ENCODE measurements at places on chromosomes 7 and 10.

DNA sequence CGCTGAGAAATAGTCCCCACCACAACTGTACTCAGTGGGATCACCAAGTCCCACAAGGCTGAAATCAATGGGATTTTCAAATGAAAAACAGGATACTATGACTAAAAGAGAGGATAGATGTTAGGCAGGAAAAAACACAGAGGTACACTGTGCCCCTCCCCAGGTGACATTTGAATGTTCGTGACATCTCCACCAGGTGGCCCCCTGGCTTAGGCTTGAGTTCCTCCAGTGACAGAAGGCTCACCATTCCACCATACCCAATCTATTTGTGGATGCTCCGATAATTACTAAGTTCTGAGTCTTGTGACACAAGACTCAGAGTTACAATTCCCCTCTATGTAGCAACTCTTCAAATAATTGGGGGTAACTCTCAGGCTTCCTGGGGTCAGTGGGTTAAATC, 77.5 kb upstream of the KCNMA1 start:
- DNase-seq, result no peak

- peak; percentile 10 for DNase-seq
Measured at GRCh38 chr10:119360181-119360921, 153.0 kb downstream of the GRK5 start.

- DNase-seq, result no peak
Measured at GRCh38 chr10:92156874-92157773, 133.8 kb downstream of the CPEB3 start.

DNA sequence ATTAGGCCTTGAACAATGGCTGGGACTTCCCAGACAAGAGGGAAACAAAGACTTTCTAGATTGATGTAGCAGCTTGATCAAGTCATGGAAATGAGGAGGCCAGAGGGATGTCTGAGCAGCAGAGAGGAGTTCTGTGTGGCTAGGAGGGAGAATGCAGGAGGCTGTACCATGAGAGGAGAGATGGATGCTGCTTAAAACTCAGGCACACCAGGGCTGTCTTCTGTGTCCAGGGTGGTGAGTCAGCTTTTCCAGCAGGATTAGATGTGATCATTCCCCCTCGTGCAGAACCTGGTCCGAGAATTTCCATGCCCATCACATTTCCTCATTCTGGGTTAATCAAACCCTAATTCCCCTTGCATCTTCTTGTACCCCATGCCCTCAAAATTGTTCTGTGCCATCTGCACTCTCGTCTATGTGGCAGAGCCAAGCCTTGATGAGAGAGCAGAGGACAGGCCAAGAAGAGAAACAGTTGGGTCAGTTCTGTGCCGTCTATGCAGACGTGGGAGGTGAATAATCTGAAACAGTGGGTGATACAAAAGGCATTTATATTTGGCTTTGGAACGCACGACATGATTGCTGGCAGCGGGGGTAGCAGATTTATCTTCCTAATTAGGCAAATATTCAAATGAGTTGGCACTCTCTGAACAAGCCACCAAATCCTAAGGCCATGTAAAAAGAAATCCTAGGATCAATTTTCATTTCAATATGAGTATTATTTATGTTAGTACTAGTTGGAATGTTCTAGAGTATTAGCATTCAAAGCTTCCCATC, 160.7 kb downstream of the TMEM178B start:
- DNase-seq, result no peak

DNA sequence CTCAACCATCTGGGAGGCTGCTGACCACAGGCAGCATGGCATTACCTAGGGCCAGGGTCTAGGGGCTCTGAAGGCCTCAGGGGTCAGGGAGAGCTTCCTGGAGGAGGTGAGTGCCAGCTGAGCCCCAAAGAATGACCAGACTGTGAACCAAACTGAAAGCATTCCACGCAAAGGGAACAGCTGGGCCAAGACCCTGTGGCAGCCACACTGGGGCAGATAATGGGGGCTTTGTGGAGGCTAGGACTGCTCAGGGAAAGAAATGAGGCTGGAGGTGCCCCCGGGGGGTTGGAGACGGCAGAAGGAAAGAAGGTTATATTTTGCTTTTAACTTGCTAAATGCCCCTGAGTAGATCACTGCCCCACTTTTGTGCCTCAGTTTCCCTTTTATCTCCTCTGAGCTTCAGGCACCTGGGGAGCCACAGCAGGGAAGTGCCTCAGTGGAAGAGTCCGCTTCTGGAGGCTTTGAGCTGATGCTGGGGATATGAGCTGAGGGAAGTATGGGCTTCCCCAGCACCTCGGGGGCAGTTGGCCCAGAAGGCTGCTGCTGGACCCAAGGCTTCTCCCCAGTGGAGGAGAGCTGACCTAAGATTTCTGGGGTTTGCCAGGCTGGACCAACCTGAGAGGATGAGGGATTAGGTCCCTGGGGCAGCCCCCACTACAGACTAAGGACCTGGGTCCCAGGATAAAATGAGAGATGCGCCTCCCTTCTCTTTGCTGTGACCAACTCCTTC, 57.8 kb downstream of the ZMIZ1 start:
- no peak for DNase-seq

DNA sequence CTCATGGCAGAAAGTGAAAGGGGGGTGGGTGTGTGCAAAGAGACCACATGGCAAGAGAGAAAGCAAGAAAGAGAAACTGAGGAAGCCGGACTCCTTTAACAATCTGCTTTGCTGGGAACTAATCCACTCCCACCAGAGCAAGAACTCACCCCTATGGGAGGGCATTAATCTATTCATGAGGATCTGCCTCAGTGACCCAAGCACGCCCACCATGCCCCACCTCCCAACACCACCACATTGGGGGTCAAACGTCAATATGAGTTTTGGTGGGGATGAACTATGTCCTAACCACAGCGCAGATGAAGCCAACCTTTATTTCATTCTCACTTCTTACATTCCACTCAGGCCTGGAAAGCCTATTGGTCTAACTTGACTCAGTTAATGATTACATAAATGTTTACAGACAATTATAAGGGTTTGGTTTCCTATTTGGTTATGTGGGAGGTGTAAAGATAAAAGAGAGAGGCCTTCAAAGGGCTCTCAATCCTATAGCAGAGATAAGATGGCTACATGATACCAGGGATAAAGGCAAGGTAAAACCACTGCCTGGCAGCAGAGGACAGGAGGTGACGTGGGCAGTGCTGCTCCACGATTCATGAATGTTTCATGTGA, 601.8 kb downstream of the PARD3 start:
- DNase-seq, result no peak

GRCh38 chr10:5888843-5889623, 660 bp downstream of the ANKRD16 start:
- DNase-seq, result no peak

DNA sequence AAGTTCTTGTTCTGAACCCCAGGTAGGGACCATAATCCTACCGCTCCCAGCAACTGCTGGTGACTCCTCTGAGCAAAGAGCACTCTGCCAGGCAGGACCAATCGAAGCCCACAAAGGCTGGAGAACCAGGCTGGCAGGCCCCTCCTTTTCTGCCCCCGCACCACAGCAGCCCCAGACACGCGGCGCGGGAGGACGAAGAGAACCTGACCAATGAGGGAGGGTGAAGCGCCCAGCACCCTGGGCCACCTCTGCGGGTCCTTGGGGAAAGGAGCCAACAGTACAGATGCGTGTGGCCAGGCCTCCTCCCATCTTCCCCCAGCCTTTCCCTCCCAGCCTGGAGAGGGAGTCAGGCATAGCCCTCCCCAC, 25.9 kb downstream of the CTBP2 start:
- no peak for DNase-seq

GRCh38 chr10:65470986-65471385, 1454.8 kb upstream of the LRRTM3 start:
- DNase-seq, result no peak

DNA sequence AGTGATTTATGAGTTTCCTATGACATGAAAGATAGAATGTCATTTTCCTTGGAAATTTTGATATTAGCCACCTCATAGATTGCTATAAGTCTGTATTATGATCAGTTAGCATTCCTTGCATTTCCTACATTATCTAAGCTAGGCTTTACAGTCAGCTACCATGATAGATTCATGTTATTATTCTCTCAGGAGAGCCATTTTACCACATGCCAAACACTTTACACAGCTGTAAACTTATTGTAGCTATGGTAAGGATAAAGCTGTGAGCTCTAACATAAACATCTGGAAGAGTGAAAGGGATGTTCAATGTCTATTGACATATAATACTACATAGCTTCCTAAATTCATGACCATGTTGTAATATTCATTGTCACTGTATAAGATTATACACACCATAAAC, 608.0 kb downstream of the PHTF2 start:
- DNase-seq, result no peak

GRCh38 chr7:113000316-113001020, 86.2 kb downstream of the GPR85 start:
- no peak for DNase-seq

All from stimulated activated CD4-positive, alpha-beta T cell treated with anti-CD3 and anti-CD28 coated beads, TNF-alpha, amount 100 ng/mL, for 4 hours (primary cell).